Esophagus (tissue), 2 donors: ENCODE measurements at places on chromosomes 12 and 14. TPM values are rescaled to one million over a fixed set of nuclear protein-coding genes. Genes with fewer than 3 reads are reported as not detected.

The IL22 gene
- not detected for polyA plus RNA-seq

The JPH4 gene
- polyA plus RNA-seq, result 0.15 TPM

The CCDC198 gene
- not detected for polyA plus RNA-seq

The TOGARAM1 gene
- polyA plus RNA-seq, result 3.1 TPM

The USP44 gene
- polyA plus RNA-seq, result 0.44 TPM

The KLC1 gene
- polyA plus RNA-seq, result 102 TPM

The LALBA gene
- not detected for polyA plus RNA-seq

The KRT73 gene
- polyA plus RNA-seq, result not detected

The STRAP gene
- 80.7 TPM for polyA plus RNA-seq
